Right lung (tissue), 10 donors: ENCODE measurements at places on chromosomes 5 and 9. TPM values are rescaled to one million over a fixed set of nuclear protein-coding genes. Genes with fewer than 3 reads are reported as not detected.

GLRA1 gene
- polyA plus RNA-seq, result not detected

EIF4E1B gene
- not detected for polyA plus RNA-seq

- peak; percentile 85 for DNase-seq
Observed at GRCh38 chr5:10601246-10602030, 37.6 kb downstream of the ANKRD33B start.

DNA sequence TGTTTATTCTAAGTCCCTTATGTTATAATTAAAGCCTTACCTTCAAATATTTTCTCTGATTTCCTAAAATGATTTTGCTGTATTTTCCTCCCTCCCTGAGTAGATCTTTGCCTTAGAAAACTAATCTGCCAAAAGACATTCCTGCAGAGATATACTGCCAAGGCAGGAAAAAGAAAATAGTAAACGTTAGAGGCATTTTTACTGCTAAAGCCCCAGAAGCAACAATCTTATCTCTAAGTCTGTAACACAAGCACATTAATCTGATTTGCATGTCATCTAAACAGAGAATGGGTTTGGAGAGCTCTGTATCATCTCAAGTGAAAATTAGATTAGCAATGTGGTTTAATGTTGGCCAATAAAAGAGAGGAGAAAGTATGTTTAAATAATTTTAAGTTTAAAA is 847.7 kb downstream of the MAT2B start:
- DNase-seq, result no peak
